Activated CD4-positive, alpha-beta T cell treated with anti-CD3 and anti-CD28 coated beads, Interleukin-2, amount 10 ng/mL, durations not matched to agents 7 days and 5 days (primary cell): ENCODE measurements at places on chromosomes 16 and 17. TPM values are rescaled to one million over a fixed set of nuclear protein-coding genes. Genes with fewer than 3 reads are reported as not detected.

TMC7 gene
- not detected for total RNA-seq

WDR90 gene
- total RNA-seq: 54.9 TPM

CALCOCO2 gene
- 214 TPM for total RNA-seq

SEZ6 gene
- not detected for total RNA-seq

RPS2 gene
- 2,564 TPM for total RNA-seq

DPEP2 gene
- total RNA-seq: 14.2 TPM

SLC7A6OS gene
- 28.6 TPM for total RNA-seq

RTN4RL1 gene
- 0.19 TPM for total RNA-seq

TOM1L1 gene
- 0.50 TPM for total RNA-seq

C1QTNF1 gene
- total RNA-seq: not detected

TMC8 gene
- 364 TPM for total RNA-seq

MPP3 gene
- total RNA-seq: not detected

UTS2R gene
- total RNA-seq: not detected

NPIPB13 gene
- 11.4 TPM for total RNA-seq

ADGRG3 gene
- not detected for total RNA-seq

OTOP2 gene
- not detected for total RNA-seq

C17orf107 gene
- total RNA-seq: 0.92 TPM

TBC1D26 gene
- total RNA-seq: not detected

AOC2 gene
- total RNA-seq: 1.9 TPM

SOX8 gene
- 0.27 TPM for total RNA-seq

DCXR gene
- total RNA-seq: 144 TPM

PRR29 gene
- total RNA-seq: 3.8 TPM

ADAT1 gene
- total RNA-seq: 66.1 TPM

SDR42E2 gene
- not detected for total RNA-seq

ACE gene
- total RNA-seq: 4.1 TPM

GDE1 gene
- 24.6 TPM for total RNA-seq

PIRT gene
- not detected for total RNA-seq

EVPLL gene
- not detected for total RNA-seq

SLC13A2 gene
- not detected for total RNA-seq

GPR142 gene
- not detected for total RNA-seq

TSPAN10 gene
- 0.75 TPM for total RNA-seq

TMEM256 gene
- 47.2 TPM for total RNA-seq

C17orf78 gene
- not detected for total RNA-seq

TBC1D3H gene
- total RNA-seq: not detected

TCAP gene
- 2.1 TPM for total RNA-seq

TIMP2 gene
- total RNA-seq: 2.4 TPM

ZNF276 gene
- 96.5 TPM for total RNA-seq

CACNG5 gene
- total RNA-seq: not detected

LMF1 gene
- 23.0 TPM for total RNA-seq

CCP110 gene
- total RNA-seq: 35.9 TPM

CHST5 gene
- total RNA-seq: 0.06 TPM

HOXB8 gene
- total RNA-seq: not detected

GDPD3 gene
- 11.8 TPM for total RNA-seq

RDM1 gene
- total RNA-seq: 7.9 TPM

PRSS8 gene
- 0.17 TPM for total RNA-seq

KRT222 gene
- not detected for total RNA-seq

KRTAP4-6 gene
- not detected for total RNA-seq

KCNJ16 gene
- not detected for total RNA-seq

KRT32 gene
- not detected for total RNA-seq

ST6GALNAC1 gene
- 1.4 TPM for total RNA-seq

TBC1D3 gene
- total RNA-seq: not detected

ITGAD gene
- not detected for total RNA-seq
